ENCODE measurements at places on chromosomes 3 and 15. TPM values are rescaled to one million over a fixed set of nuclear protein-coding genes. Genes with fewer than 3 reads are reported as not detected.

Gene P2RY1
- total RNA-seq = 0.46 TPM

Gene GOLGA8F
- total RNA-seq = not detected

Gene SMAD6
- total RNA-seq = 18.4 TPM

Gene ATP13A5
- total RNA-seq = not detected

Gene ZPLD1
- total RNA-seq = 0.05 TPM

Gene GOLGA8Q
- 0.08 TPM for total RNA-seq
